ENCODE measurements at places on chromosomes 1 and 21.

GRCh38 chr21:44286716-44287632 is 1.3 kb downstream of the AIRE start:
- no peak for DNase-seq

- DNase-seq = no peak
These were observed 284.4 kb upstream of the DUSP10 start for GRCh38 chr1:222026280-222026679.

DNA sequence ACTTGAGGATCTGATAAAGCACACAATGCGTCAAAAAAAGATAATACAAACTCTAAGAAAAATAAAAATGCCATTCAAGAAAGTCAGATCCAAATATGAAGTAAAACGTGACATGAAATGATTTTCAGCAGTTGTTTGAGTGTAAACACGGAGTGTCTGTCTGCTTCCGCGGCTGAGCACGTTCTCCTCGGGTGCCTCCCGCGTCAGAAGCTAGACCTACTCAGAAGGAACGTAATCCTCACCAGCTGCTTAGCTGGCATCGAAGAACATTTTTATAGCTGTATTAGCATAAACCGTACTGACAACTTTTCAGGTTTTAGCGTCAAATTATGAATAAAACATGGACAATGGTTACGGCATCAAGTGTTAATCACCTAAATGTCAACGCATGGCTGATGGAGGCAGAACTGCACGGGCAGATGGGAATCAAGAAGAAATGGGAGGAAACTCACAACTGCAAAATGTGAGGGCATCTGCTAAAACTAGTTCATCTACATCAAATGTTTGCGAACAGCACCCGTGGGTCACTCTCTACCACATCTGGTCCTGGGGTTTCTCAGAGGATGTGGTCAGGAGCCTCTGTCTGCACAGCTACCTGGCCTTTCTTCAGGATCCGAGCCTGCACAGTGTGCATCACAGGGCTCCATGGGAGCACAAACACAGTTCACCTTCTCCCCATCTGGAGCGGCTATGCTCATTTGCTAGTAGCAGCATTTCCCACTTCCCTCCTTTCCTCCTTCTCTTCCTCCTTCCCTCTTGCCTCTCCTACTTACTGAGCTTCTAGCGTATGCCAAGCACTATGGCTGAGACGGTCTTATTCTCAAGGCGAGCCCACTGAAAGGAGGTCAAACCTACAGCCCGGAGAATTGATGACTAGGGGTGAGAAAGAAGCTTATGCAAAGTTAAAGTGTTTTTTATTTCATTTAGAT is 40.0 kb downstream of the RCAN1 start:
- DNase-seq = no peak

DNA sequence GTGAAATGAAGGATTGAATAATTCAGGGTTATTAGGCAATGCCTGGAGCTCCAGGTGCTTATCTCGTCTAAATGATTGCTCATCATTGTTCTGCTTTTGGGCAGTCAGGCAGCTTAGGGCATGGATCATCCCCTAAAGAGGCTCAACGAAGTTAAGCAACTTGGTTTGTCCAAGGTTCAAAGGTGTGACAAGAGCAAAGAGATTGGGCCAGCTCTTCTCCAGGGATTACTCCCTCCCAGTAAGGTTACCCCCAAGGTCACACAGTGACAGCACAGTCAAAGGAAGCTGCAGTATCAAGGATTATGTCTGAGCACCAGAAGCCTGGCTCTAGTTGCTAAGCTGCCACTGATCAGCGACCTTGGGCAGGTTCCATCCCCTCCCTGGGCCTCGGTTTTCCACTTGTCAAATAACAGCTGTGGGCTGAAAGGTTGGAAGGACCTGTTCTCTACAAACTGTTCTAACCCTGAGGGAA is 6.8 kb downstream of the ETNK2 start:
- DNase-seq = no peak

GRCh38 chr1:63294803-63295594 is 27.4 kb upstream of the FOXD3 start:
- DNase-seq = no peak

DNA sequence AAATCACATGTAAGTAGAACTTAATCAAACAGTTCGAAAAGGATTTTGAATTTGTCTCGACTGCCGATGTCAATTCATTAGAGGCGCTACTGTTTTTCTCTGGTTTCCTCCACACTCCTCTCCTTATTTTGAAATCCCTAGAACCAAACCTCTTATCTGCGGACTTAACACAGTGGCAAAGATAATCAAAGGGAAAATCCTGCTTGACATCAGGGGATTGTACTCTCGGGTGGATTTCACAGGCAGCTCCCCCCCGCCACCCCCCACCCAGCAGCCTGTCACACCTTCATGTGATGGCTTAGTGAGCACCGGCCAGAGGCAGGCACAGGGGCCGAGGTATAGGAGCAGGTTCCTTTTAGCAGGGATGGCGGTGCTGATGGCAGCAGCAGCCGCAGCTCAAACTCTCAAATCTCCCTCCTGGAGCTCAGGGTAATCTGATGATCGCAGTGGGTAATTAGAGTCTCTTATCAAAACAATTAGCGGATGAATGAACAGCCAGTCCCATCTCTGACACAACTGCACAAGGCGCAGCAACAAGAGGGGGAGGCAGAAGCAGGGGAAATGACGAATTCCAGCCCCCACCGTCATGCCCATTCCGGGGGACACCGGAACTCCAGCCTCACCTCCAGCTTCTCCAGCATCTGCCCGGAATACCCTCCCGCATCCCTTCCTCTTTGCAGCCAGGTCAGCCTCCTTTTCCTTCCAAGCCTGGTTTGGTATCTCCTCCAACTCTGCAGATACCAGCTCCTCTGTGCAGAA is 80.3 kb downstream of the SSBP3 start:
- no peak for DNase-seq

- DNase-seq = peak; percentile 75
These were observed at the start of gene HHAT for GRCh38 chr1:210328746-210329503. HHAT (plus strand) TSS chr1:210328902; CDS start chr1:210348976, 20,074 bp downstream.

- DNase-seq = no peak
These were observed 140.8 kb downstream of the DSCAM start for GRCh38 chr21:40706176-40706575.

- DNase-seq = no peak
These were observed 24.3 kb downstream of the ILDR2 start for GRCh38 chr1:166951050-166951449.

DNA sequence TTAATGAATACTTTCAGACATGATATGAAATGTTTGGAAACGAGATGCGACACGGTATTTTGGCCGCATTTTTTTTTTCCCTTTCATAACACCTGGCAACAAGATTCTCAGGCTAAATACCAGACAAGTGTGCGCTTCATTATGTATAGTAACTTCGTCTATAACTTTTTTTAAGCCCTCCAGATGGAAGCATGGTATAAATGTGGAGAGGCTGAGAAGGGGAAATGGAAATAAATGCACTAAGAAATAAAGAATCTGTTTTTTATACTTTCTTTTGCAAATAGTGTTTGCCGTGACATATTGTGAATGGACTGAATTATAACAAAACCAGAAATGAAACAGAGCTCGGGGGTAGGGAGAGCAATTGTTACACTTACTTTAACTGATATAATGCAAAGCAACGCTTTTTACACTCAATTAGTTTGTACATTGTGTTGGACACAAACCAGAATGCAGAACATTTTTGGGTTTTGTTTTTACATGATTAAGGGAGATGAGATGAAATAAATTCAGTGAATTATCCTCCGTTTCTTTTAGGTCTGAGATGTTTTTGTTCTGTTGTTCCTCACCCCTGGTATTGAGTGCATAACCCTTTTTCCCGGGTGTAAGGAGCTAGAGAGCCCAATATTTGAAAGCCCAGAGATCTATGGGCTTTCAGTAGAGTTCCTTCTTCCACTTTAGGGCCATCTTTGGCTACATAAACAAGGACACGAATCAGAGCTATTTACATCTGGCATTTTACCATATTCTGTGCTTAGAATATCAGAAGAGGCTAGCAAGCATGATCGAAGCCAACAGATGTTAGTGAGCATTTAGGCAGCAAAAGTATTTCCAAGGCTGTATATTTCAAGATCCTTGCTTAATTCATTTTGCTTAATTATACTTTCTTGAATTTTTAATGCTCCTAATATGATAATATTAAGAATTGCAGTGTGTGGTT is 478.0 kb downstream of the CAMTA1 start:
- no peak for DNase-seq

GRCh38 chr1:235951661-235952060 is 85.0 kb upstream of the LYST start:
- no peak for DNase-seq

GRCh38 chr1:25820247-25821111 is 725 bp downstream of the MTFR1L start:
- peak; percentile 32 for DNase-seq

GRCh38 chr1:57345916-57346315 is 77.9 kb downstream of the DAB1 start:
- no peak for DNase-seq

- no peak for DNase-seq
These were observed 15.2 kb downstream of the DOP1B start for GRCh38 chr21:36171741-36172331.

- no peak for DNase-seq
These were observed 1.1 kb downstream of the MIA3 start for GRCh38 chr1:222618880-222619596.

DNA sequence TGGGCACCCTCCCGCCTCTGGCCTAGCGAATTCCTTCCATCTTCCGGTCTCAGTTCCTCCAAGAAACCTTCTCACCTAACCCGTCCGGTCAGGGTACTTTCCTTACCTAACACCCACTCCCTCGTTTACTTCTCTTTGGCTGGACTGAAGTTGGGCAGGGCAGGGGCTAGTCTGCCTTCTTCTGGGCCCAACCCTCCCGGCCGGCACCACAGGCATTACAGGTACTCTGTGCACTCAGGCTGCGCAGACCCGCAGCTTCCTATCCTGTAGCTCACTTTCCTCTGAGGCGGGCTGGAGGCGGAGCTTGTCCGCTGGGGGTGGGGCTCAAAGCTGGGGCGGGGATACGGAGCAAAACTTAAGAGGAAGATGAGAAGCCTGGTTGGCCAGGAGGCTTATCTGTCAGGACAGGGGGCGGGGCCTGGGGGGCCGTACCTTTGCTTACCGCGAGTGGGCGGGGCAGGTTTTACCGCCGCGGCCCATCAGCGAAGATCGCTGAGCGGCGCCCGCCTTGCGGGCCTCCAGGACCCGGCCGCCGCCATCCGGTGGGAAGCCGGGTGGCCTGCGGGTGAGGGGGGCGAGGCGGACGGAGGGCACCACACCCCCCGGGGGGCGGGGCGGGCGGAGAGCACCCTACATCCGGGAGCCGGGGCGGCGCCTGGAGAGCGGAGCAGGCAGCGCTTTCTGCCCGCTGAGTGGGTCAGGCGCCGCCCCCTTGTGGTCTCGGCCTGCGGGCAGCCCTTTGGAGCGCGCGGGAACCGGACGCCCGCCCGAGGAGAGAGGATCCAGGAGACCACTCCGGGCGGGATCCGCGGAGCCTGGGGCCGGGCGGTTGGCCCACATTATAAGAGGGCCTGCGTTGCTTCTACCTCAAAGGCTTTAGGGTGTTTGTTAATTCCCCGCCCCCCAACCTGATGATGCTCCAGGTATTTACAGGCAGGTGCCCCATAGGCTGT is 31.9 kb downstream of the ZNF648 start:
- peak; percentile 96 for DNase-seq

DNA sequence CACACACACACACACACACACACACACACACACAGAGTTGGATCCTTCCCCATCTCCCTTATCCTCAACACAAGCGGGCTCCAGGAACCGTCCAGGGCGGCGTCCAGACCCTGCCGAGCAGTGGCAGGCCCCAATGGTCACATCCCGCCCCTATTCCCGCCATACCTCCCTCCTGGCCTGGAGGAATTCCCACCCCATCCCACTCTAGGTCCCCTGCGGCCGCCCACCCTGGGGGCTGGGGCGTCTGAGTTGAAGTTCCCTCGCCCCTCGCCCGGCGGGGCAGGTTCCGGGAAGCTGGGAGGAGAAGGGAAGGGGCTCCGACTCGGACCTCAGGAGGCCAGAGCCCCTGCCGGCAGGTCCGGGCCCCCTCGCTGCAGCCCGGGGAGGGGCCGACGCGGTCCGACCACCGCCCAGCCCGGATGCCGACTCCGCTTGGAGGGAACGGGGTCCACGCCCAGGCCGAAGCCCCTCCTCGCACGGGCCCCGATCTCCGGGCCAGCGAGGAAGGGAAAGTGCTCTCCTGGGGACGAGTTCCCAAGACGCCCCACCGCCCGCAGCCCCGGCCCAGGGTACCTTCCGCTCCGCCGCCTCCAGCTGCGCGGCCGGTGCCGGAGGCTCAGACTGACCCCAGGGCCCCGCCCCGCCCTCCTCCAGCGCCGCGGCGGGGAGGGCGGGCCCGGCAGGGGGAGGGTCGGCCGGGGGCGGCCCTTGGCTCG is at the start of gene RHOC:
RHOC (minus strand) TSS at position 623 of the 716 bp plus-strand sequence. CDS start 3,328 bp downstream, outside the sequence.
- DNase-seq = peak; percentile 56

DNA sequence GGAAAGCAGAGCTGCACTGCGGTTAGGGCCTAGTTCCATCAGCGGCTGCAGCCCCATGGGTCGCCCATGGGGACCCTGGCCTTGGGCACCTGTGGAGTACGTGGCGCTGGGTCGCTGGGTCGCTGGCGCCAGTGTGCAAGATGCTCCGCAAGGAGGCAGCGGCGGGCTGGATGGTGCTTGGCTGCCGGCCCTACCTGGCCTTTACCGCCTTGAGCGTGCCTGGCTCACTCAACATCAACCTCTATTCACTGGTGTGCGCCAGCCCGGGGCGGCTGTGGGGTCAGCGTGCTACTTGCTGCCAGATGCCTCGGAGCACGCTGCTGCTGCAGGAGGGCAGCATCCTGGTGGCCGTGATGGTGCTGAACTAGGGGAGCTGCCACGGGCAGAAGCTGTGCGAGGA is 85.1 kb upstream of the RHOU start:
- DNase-seq = no peak

GRCh38 chr1:27427816-27428315 is 35.4 kb downstream of the GPR3 start:
- DNase-seq = no peak

- no peak for DNase-seq
These were observed 274.1 kb downstream of the RRAGC start for GRCh38 chr1:38585460-38585859.

DNA sequence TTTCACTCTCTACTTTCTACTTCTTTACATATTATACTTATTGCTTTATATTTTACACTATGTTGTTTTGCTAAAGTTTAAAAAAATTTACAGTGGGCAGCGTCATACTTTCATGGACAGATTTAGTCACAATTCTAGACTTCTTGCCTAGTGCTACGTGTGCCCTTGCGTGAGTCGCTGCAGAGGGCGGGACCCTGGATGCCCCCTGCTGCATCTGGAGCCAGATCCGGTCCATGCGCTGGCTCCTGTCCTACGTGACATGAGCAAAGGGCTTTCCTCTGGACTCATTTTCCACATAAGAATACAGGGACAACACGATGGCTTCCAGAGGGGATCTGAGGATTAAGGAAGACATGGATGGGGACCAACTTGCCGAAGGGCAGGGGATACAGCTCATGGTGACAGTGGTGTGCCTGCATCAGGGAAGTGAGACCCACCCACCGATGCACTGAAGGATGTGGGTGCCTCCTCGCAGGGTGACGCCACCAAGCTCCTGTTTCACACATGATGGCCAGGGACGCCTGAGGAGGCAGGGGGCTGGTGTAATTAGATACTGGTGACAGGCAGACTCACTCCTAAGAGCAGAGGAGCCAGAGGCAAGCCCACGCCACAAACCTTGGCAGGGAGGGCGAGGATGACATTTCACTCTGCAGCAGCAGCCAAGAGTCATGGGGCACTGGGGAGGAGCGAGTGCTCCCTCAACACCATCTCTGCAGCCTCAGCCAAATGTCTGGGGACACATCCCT is 86.6 kb downstream of the DMRTB1 start:
- DNase-seq = no peak
